ENCODE measurements at places on chromosomes 12 and 14.

- DNase-seq, result no peak
Observed at GRCh38 chr12:29133181-29133580, 15.9 kb upstream of the FAR2 start.

GRCh38 chr14:75306927-75307699 lies 28.5 kb downstream of the FOS start:
- DNase-seq, result no peak

DNA sequence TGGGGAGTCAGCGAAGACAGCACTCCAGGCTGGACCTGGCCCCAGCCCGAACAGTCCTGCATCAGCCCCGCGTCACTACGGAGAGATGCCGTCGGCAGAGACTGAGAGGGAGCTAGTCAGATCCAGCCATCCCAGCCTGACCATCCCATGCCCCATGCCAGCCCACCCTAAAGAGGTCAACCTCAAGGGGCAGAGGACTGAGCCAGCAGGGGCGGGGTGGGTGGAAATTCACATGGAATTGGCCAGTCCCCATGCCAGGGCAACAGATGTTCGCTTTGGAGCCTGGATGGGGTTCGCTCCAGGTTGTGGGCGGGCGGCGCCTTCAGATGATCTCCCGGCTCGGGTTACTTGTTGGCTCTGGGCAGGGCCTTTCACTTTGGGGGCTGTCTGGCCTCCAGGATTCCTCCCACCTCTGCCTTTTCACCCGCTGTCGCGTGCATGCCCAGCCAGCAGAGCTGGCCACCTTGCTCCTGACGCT lies 154.3 kb downstream of the TSPAN9 start:
- no peak for DNase-seq

DNA sequence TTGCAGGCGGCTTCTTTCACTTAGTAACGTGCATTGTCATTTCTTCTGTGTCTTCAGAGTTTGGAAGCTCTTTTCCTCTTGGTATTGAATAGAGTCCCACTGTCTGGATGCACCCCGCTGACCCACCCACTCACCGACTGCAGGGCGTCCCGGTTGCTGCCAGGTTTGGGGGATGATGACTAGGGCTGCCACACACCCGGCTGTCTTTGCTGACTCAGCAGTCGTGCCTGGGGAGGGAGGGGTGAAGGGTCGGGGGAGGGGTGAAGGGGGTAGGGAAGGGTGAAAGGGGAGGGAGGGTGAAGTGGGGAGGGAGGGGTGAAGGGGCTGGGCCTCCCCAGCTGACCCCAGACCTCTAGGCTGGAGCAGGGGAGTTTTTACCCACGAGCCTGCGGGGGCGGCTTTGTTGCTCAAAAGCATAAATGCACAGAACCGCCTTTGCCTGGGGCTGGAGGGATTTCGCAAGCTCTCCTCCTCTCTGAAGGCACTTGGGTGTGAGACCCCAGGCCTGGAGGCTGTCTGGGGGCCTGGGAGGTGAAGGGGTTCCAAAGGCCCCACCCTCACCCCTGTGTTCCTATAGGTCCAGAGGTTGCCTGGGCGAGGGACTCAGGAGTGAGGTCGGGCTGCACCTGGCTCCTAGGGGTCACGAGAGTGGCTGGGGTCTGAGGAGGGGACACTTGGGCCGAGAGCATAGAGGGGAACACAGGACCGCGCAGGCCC lies 31.3 kb upstream of the ULK1 start:
- DNase-seq, result no peak

GRCh38 chr12:102379346-102380162 lies 100.8 kb downstream of the IGF1 start:
- no peak for DNase-seq

DNA sequence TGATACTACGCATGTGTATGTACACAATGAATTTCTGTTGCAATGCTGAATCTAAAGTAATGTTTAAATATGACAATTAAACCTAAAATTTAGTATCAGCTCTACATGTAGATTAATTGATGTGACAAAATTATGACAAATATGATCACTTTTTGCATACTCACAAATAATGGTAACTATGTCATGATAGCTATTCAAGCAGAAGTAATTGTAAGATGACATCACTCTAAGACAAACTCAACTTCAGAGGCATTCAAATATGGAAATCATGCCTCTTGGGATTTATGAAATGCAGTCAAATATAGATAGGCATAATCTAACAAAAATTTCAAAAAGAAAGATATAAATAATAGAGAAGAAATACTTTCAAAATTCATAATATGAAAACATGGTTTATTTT lies 571.7 kb upstream of the LRFN5 start:
- no peak for DNase-seq

GRCh38 chr14:76257111-76257803 lies 105.5 kb downstream of the GPATCH2L start:
- DNase-seq, result no peak

DNA sequence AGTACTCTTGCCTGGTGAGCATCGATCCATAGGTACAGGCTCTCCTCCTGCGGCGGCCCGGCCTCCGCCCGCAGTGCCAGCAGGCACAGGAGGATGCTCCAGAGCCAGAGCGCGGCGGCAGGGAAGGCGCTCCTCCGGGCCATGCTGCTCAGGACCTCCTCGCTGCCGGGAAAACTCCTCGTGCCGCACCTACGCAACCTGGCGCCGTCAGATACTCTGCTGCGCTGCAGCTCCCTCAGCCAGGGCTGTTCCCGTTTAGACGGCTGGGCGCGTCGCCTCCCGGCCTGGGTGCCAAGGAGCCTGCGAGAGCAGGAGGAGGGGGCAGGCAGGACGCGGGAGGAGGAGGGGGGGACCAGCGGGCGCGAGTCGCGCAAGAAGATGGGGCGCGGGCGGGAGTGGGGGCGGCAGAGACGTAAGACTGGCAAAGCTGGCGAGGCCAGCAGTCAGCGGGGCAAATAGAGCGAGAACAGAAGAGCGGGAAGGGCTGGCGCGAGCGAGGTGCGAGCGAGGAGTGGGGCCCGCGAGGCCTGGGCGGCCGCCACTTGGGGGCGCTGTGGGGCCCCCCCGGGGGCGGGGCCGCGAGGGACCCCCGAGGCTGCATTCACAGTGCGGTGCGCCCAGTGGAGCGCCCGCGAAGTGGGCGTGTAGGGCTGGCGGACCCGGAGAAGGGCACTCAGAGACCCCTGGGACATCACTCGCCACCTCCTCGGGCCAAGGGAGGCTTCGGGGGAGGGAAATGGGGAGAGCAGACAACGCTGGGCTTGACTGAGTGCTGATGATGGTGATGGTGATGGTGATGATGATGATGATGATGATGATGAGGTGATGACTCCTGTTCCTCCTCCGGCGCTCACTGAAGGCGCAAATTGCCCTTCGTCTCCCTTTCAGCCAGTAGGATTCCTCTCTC lies at the start of gene WIF1:
Gene WIF1, minus strand, starts transcription at position 257 of the 907 bp plus-strand sequence. Its CDS starts 114 bp downstream, at position 143.
- DNase-seq, result no peak

DNA sequence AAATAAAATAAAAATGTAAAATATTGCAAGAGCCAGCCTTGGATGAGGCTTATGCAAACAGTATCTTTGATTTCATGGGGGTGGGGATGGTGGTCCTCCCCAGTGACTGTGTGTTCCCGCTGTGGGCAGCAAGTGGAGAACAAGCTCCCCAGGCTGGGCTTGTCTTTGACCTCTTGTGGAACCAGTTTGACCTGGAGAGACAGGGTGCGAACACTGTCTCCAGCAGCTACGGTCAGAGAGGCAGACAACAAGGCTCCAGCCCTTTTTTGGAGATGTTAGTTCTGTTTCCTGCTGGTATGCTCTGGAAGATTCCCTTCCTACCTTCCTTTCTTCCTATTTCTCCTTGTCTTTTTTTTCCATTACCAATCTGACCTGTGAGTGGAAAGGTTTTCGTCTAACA lies 21.8 kb upstream of the WSCD2 start:
- no peak for DNase-seq

DNA sequence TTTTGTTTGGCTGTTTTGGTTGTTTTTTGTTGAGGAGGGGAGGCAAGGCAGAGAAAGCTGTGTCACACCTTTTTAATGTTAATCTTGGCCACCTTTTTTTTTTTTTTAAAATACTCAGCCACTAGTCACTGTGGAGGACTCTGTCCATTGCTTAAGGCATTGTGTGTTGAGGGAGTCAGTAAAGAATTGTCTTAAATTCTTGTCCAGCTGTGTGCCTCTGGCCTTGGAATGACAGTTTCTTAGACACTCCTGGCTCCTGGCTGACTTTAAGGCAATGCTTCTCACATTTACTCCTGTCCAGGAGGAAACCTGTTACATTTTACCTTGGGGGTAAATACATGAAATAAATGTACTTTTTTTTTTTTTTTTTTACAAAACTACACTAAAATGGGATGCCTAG lies 18.1 kb upstream of the SMCO2 start:
- DNase-seq, result no peak

- DNase-seq, result no peak
Observed at GRCh38 chr14:69990323-69990722, 111.1 kb downstream of the SMOC1 start.

GRCh38 chr12:64077922-64078321 lies 144.2 kb downstream of the KICS2 start:
- DNase-seq, result no peak

DNA sequence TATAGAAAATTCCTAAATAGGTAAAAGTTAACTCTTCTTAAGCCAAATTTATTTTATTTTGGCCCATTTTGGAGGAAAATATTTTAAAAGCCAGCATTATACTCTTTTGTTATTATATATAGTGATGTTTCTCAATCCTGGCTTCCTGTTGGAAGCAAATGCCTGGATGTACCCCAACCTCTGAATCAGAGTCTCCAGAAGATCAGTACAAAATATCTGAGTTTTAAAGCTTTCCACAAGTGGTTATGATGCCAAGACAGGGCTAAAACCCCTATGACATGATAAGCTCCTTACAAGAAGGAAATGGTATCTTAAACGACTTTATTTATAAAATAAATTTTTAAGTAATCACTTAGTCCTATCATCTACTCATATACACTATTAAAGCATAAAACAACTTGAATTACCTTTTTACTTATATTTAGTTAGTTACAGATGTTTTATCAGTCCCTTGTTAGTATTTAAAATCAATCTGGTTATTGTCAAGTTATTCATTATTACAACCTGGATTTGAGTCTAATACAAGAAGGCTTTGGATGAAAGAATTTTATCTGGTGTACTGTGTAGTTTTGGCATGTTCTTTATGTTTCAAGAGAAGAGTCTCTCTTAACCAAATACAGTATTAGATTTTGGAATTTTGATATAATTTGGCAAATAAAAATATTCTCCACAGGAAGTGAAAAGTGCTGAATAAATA lies 238.1 kb downstream of the SLC2A13 start:
- DNase-seq, result no peak

DNA sequence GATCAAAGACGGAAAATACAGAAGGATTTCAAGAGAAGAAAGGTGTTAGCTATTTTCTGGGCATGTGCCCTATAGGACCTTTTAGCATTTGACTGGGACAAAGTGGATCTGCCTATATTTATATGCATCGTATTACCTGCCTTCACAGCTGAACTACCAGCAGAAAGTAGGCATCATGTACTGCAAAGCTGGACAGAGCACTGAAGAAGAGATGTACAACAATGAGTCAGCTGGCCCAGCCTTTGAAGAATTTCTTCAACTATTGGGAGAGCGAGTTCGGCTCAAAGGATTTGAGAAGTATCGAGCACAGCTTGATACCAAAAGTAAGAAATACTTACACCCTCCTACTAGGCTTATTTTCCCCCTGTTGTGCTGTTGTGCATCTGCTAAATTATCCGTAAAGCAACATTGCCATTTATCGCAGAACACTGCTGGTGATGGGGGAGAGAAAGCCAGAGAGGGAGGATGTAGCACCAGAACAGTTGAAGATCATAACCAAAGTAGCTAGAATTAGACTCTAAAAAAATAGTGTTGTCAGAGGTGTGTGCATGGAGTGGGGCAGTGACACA lies 282.0 kb upstream of the RGS6 start:
- DNase-seq, result no peak

DNA sequence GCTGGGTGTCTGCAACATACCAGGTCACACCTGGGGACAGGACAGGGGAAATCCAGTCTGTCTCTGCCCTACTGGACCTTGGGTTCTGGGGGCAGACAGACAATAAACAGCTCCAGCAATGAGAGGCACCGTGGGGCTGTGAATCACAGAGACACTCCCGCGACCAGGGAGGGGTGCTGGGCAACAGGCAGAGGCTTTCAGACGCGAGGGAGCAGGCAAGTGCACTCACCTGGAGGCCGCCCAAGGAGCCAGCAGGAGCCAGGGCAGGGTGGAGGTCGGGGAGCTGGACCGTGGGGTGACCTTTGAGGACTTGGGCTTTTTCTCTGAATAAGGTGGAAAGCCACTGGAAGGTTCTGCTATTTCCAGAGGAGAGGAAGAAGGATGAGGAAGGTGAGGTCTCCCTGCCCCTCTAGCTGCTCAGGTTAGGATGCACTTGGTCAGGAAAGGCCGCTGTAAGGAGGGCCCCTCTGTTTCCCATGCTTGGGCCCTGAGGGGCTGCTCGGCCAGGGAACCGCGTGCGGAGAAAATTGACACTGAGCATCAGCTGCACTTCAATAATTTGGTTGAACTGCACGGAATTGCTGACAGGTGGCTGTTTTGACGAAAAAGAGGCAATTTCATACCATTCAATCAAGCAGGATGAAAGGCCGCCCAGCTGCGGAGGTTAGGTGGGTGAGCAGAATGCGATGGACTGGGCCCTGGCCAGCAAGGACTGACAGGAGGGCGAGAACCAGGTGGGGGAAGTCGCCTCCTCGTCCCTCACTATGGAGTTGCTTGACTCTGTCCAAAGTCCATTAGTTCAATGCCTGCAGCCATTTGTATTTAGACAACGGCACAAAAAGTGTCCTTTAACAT lies 42.2 kb downstream of the JAG2 start:
- DNase-seq, result no peak

GRCh38 chr12:108650083-108650482 lies 16.4 kb upstream of the SELPLG start:
- DNase-seq, result no peak

DNA sequence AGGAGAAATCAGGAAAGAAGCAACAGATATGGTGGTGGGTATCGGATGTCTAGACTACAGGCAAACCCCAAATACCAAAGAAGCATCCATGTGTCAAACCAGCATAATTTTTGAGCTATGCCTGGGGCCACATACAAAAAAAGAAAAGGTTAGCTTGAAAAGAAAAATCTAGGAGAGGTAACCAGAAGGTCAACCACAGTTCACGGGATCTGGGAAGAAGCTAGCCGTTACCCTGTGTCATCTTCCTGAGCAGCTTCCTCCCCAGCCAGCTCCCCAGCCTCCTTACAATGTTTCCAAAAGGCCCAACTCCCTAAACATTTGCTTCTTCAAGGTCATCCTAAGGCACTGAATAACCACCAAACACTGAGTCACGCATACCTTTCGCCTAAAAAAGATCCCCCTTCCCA lies 3.1 kb downstream of the SINHCAF start:
- DNase-seq, result no peak

GRCh38 chr12:123390498-123391426 lies 6.8 kb downstream of the KMT5A start:
- no peak for DNase-seq

GRCh38 chr14:102565331-102565887 lies 27.0 kb upstream of the RCOR1 start:
- no peak for DNase-seq

DNA sequence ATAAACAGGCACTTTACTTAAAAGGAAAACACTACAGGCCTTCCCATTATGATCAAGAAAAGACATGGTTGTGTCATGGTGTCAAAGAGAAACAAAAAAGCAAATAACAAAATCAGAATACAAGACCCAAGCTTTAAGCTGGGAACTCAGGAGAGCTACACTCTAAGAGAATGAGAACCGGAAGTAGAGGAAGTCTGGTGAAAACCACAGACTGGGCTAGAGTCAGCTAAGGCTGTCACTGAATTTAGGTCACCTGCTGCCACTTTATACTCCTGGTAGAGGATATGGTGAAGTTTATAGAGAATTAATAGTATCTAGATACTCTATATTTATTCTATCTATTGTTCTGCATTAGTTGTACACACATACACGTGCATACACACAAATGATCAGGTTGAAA lies 971.7 kb downstream of the FLRT2 start:
- no peak for DNase-seq

GRCh38 chr14:36570065-36570464 lies 12.3 kb downstream of the NKX2-8 start:
- DNase-seq, result no peak
